ENCODE measurements at places on chromosomes 7 and 10.

DNA sequence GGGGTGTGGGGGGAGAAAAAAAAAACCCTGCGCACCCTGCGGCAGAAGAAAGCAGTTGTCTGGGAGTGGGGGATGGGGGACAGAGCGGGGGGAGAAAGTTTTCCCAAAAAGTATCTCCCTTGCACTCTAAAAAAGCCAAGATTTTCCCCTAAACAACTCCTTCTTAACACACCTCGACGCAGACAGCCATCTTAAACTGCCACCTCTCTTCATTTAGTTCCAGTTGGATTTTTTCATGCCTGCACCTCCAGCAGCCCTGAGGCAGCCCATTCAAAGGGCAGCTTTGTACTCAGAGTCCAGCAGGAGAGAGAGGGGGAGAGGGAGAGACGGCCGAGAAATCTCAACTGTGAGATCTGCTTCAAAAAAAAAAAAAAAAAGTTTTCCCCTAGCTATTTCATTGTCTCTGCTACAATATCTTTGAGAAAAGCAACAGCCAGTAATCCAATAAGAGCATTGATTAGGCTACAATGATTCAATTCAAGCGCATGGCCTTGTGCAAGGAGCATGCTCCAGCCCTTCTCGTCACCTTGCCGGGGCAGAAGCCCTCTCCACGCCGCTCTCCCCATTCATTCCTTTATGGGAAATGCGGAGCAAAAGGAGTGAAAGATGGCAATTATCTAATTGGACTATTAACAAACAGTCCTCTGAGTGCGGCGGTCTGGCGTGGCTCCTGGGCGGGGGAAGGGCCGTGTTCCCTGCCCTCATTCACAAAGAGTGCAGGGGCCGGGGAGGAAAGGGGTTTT lies 939 bp upstream of the VAX1 start:
- DNase-seq: no peak

DNA sequence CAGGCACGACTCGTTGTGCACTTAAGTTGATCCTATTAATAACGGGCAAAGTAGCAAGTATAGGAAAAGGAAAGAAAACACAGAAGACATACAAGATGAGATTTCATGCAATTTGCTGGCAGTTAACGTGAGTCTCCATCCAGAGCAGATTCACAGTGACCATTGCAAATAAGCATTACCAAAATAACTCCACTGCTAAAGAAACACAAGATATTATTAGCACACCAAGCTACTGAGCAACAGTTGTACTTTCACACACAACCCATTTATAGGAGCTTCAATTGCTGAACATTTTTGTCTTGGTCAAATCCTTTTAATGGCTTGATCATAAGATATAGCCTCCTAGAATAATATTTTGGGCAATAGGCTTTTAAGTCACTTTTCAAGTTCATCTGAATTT lies 187.7 kb upstream of the HGF start:
- DNase-seq: no peak

- DNase-seq: no peak
Observed at GRCh38 chr10:131731780-131732630, 168.8 kb upstream of the PPP2R2D start.

DNA sequence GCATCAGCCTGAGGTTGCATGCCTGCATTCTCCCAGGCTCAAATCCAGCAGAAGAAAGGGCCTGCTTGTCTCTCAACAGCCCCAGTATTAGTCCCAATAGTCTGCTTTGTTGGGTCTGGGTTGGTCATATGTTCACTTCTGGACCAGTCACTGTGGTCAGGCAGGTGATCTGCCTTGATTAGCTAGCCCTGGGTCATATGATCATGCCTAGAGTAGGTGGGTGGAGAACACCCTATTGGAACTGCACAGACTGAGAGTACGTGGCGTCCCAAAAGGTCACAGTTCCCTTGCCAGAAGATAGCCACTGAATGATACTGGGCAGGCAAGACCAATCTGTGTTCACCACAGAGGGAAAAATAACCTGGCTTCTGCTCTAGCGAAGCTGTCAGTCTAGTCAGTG lies 80.1 kb downstream of the SH2D4B start:
- DNase-seq: no peak

DNA sequence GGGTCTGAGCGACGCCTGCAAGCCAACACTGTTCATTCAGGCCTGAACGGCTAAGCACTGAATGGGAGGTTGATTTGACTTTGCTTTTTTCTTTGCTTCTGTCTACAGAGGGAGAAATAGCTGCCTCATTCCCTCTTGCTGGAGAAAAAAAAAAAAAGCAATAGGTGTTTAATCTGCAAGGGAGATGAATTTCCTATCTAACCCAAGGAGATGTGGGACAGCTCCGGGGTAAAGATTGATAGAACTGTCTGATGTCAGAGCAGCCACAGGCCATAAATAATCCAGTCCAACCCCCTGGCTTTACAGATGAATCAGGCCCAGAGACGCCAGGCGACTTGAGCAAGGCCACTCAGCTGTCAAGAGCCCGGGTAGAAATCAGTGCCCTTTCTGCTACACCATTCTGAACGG lies 168.0 kb downstream of the ARHGAP12 start:
- no peak for DNase-seq

- peak; percentile 76 for DNase-seq
Observed at GRCh38 chr10:62554632-62555199, 180.5 kb downstream of the ZNF365 start.

GRCh38 chr7:84800846-84801245 lies 386.0 kb downstream of the SEMA3D start:
- DNase-seq: no peak

DNA sequence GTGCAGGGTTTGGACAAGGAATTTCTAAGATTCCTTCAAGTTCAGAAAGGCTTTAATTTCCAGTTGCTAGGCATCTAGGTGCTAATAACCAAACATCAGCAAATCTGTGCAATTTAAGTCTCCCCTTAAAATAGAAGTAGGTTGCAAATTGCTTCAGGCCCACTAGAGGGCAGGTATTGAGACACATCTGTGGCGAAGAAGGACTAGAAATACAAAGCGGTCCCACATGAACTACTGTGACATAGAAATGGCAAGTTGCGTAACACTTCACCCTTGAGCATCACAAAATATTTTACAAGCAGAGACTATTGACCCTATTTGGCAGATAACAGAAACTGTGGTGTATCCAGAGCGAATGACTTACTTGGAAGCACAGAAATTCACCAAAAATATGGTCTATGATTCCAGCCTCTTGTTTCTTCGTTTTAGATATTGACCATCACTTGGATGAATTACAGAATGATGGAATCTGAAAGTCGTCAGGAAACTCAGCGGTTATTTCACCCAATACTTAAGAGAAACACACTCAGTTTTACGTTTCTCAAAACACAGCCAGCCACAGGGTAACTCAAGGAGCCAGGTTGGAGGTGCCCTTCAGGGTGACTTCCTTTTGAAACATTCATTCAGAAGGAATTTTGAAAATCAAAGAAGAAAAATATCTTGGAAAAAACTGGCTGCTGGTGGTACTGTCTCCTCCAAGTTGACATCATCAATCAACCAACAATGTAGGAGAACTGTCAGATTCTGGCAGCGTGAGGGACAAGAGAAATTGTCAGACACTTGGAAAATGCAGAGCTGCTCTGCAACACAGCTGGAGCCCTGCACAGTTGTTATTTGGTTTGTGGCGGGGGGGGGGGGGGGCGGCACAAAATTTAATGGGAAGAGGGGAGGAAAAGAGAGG lies 256.3 kb upstream of the MINDY3 start:
- DNase-seq: no peak

- no peak for DNase-seq
Observed at GRCh38 chr10:123743441-123744223, 77.5 kb downstream of the GPR26 start.
